ENCODE measurements at places on chromosomes 5 and 9.

GRCh38 chr9:87193925-87194868 lies 246.9 kb upstream of the GAS1 start:
- no peak for DNase-seq

DNA sequence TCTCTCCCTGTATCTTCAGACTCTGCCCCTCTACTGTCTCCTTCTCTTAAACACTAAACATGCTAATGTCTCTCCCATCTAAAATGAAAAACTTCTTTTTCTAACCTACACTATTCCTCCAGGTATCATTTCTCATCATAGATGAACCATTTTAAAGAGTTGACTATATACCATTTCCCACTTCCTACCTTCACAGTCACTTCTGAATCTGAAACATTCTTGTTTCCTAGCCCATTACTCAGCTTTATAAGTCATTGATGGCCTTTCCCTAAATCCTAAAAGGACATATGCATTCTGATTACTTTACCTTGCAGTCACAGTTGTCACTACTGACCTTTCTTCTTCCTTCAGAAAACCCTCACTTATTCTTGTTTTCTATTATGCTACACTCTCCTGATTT lies 118.2 kb downstream of the SSBP2 start:
- DNase-seq: no peak

- no peak for DNase-seq
Observed at GRCh38 chr5:64680289-64680688, 10.0 kb upstream of the SHISAL2B start.

DNA sequence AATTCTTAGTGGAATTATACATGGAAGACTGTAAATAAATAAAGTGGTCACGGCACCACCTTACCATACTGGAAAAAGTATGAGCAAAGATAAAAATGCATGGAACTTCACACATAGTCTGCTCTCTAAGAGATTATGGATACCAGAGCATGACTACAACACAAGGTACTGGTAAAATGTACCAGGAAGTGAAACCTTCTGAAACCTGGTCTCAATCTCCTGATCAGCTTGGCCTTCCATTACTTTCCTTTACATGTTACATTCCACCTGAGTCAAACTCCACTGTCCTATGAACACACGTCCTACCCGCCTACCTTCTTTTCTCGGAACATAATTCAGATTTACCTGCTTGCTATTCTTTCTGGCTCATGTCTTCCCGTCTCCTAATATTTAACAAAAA lies 15.9 kb downstream of the PTAR1 start:
- no peak for DNase-seq

Measured in putamen (tissue), 1 donor.